ENCODE measurements at places on chromosomes 12 and 14. TPM values are rescaled to one million over a fixed set of nuclear protein-coding genes. Genes with fewer than 3 reads are reported as not detected.
A peak's percentile ranks its signal among the peaks of the same experiment; 100 is the strongest.

DNA sequence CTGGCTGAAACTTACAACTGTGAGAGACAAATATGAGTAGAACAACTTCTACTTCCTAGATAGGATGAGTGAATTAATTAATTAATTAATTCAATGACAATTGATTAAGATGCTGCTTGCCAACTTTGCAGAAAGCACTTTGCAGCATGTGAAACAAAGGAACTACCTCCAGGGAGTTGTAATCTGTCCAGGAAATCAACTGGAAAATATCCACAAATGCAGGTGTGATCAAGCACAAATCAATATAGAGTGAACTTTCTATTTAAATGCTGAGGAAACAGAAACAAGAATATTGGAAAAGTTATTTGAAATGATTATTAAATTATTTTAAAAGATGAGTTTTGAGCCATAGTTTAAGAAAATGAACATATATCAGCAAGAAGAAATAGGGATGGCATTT is 163.9 kb upstream of the ARID2 start:
- DNase-seq: no peak

DNA sequence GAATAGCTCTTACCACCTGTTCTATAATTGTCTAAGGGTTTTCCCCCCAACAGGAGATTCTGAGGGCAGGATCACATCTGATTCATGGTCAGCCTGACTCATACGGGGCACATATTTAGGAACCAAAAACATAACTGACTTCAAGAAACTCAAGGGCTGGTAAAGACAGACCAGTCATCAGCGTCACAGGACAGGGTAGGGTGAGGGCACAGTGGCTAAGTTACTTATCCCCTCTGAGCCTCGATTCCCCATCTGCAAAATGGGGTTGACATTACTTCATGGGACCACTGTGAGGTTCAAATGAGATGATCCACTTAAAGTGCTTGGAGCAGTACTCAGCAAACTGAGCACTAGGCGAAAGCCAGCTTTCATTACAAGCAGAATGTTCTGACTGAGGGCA is 606 bp downstream of the CINP start:
- DNase-seq: no peak

GRCh38 chr14:61527325-61528100 is 167.8 kb upstream of the HIF1A start:
- no peak for DNase-seq

GRCh38 chr14:39342768-39343167 is 89.5 kb downstream of the FBXO33 start:
- no peak for DNase-seq

DNA sequence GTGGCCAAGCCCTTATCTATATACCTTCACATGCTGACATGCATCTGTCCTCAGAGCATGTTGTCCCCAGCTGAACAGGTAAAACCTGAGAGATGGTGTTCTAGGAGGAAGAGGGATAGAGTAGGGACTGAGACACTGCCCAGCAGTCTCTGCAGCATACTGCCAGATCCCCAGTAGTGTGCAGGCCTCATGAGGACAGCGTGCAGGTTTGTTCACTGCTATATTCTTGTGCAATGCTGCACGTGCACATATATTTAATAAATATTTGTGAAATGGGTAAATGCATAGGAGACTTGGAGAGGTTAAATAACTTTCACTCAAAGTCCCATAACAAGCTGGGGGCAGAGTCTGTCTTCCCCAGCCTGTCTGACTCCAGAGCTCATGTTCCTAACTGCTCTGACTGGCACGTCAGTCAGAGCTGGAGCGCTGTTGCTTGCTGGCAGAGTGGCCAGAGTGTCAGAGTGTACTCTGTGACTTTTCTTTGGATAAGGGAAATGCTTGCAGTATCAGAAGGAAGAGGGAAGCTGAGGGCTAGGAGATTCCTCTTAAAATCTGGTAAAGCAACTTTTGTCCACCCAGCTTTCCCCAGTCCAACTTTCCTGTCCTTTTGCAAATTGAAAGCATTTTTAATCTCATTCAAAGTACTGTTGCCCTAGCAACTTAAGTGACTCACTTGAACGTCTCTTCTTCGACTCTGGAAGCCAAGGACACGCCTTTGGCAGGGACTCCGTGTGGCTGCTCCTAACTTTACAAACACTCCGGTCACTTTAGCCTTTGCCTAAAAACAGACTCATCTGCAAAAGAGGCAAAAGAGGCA is 14.9 kb upstream of the POLR3B start:
- DNase-seq: peak; percentile 73

- no peak for DNase-seq
Observed at GRCh38 chr14:59308673-59309072, 120.2 kb downstream of the DAAM1 start.

- DNase-seq: no peak
Observed at GRCh38 chr14:68627050-68627867, 165.6 kb downstream of the ZFP36L1 start.

DNA sequence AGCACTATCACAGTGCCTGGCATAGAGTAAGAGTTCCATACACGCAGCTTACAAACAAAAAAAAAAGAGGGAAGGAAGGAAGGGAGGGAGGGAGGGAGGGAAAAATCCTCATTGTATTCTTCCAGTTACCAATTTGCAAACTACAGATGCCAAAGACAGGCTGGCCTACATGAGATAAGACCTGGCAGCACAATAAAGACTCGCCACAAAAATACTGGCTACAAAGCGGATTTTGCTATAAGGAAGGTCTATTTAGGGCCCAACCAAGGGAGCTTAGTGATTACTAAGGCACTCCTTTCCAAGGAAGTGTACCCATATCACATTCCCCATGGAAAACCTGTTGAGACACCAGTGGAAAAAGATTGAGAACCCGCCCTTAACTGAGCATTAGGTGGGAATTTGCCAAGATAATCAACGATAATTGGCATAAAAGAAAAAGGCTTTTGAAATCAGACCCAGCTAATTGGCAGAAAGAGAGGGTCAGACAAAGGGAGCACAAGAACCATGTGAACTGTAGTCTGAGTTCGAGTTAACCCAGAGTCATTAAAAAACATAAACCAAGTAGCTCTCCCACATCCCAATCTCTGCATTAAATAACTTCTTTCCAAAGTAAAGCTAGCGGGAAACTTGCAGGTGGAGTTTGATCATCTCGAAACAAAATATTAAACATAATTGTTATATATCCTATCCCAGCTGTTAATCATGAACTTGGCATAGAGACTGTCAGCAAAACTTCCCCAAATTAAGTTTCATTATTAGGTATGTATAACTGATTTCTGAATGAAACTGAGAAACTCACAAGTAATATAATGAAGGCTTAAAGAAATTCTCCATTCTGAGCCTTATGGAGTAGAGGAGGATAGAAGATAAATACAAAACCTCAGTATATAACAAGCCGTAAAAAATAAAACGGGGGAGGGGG is 50.1 kb downstream of the PHLDA1 start:
- no peak for DNase-seq

- DNase-seq: no peak
Observed at GRCh38 chr14:92556255-92556741, 42.7 kb downstream of the RIN3 start.

- DNase-seq: no peak
Observed at GRCh38 chr12:124809878-124810277, 53.8 kb downstream of the SCARB1 start.

DNA sequence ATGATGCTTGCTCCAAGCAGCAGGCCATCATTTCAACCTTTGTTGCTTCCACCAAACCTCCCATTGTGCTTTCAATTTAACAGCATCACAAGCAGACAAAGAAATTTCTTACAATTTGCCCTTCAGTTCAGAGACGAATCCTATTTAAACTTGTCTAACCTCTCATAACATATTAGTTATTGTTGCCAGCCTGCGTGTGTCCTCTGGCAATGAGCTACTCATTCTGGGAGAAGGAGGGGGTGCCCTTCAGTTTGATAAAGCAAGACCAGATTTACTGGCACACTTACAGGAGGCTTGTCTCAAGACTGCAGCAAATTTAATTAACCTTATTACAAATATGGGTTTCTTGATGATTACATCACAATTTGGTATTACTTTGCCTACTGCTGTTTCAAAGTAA is 203.6 kb upstream of the SOX5 start:
- DNase-seq: no peak

GRCh38 chr12:42017051-42017450 is 127.6 kb downstream of the GXYLT1 start:
- DNase-seq: no peak

The OTUB2 gene
- total RNA-seq: 0.80 TPM

The OASL gene
- 1.3 TPM for total RNA-seq

The CLEC4E gene
- total RNA-seq: 2.6 TPM

The SLC6A12 gene
- total RNA-seq: 0.40 TPM

The LRTM2 gene
- not detected for total RNA-seq

The IL23A gene
- total RNA-seq: not detected

The LRFN5 gene
- total RNA-seq: 10.9 TPM

The A2ML1 gene
- 13.6 TPM for total RNA-seq

The FAM186B gene
- 0.36 TPM for total RNA-seq

The SLCO1C1 gene
- total RNA-seq: 12.0 TPM

The RASSF9 gene
- 8.5 TPM for total RNA-seq

The KRT78 gene
- total RNA-seq: not detected

All from sciatic nerve (tissue), 2 donors.